Liver (tissue), 10 donors: ENCODE measurements at places on chromosomes 3 and 15. TPM values are rescaled to one million over a fixed set of nuclear protein-coding genes. Genes with fewer than 3 reads are reported as not detected.

PRSS50 gene
- 0.25 TPM for total RNA-seq

ZPLD1 gene
- total RNA-seq = 0.08 TPM

IL17RC gene
- total RNA-seq = 15.4 TPM

SLC12A1 gene
- 0.05 TPM for total RNA-seq

UROC1 gene
- total RNA-seq = 28.4 TPM

DTWD1 gene
- total RNA-seq = 10.5 TPM

GRK7 gene
- 0.08 TPM for total RNA-seq

CEP97 gene
- 8.3 TPM for total RNA-seq

MON1A gene
- total RNA-seq = 9.0 TPM

NLGN1 gene
- 0.37 TPM for total RNA-seq

GOLGA6L10 gene
- 0.42 TPM for total RNA-seq

CCNB2 gene
- total RNA-seq = 0.42 TPM

DGKG gene
- total RNA-seq = 7.8 TPM

UNC13C gene
- not detected for total RNA-seq

ITIH1 gene
- total RNA-seq = 1,400 TPM

TMEM266 gene
- 1.3 TPM for total RNA-seq

SPINK8 gene
- not detected for total RNA-seq

GPR62 gene
- 0.08 TPM for total RNA-seq

ZNF717 gene
- total RNA-seq = 7.7 TPM

THBS1 gene
- total RNA-seq = 73.6 TPM

TM4SF1 gene
- total RNA-seq = 31.5 TPM

CAPN3 gene
- 2.0 TPM for total RNA-seq

CCDC9B gene
- 0.61 TPM for total RNA-seq

CPNE9 gene
- not detected for total RNA-seq

GAP43 gene
- not detected for total RNA-seq

PCOLCE2 gene
- total RNA-seq = 16.1 TPM

RBPMS2 gene
- total RNA-seq = 0.50 TPM

FAM174B gene
- total RNA-seq = 2.5 TPM

TRIM59 gene
- total RNA-seq = 0.84 TPM

RPL22L1 gene
- 25.6 TPM for total RNA-seq

BCHE gene
- 33.9 TPM for total RNA-seq

SCG5 gene
- total RNA-seq = 12.6 TPM

GCSAM gene
- total RNA-seq = 0.08 TPM
